NCI-H2081 treated with DMSO at 0.1 percent for 48 hours (cell line): ENCODE measurements at places on chromosomes 7 and 10.

DNA sequence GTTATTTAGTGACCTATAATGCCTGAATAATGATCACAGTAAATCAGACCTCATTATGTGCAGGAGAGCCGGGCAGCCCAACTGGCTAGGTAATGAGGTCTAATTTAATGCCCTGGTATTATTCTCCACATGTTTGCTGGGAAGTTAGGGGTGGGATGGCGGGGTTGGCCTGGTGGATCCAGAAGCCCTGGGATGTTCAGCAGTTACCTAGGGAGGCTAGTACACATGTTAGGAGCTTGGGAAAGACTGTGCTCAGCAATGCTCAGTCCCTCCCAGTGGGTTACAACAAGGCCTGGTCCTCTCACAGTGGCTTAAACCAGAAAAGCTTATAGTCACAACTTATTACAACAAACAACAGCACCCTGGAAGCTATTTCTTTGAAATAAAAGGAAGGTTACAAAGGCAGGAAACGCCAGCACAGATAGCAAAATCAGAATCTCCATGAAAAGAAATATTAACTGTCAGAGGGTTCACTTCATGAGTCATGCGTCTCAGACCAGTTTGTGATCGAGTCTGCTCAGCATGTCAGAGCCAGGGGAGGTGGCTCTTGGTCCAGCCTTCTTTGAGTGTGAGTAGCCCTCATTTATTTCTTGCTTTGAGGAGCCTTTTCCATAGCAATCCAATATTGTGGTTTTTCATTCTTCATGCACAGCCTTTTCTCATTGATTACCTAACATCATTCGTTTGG, 418.6 kb upstream of the NPVF start:
- no peak for DNase-seq

GRCh38 chr7:8327199-8327598, 65.2 kb upstream of the ICA1 start:
- DNase-seq = no peak

DNA sequence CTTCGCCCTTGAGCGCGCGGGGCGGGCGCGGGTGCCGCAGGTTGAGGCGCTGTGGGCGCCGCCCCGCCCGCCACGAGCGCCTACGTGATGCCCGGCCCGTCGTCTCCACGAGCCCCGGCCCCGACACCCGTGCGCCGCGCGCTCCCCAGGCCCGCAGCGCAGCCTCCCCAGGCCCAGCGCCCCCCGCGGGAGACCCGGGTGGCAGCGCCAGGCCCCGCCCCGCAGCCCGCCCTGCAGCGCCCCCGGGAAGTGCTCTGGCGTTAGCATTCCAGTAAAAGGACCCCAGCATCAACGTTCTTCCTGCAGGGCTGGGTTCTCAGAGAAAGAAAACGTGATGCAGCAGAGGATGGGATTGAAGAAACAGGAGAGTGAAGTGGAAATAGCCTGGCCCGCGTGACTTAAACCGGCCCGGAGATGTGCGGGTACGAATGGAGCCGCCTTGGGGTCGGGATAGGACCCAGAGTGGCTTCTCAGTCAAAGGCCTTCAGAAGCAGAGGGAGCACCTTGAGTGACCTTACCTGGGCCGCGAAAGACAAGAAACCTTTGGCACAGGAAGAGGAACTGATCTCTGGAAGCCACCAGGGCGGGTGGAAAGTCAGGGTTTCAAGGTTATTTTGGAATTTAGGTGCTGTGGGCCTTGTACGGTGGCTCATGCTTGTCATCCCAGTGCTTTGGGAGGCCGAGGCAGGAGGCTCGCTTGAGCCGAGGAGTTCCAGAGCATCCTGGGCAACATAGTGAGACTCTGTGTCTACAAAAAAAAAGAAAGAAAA, 1.8 kb downstream of the PFKP start:
- no peak for DNase-seq

DNA sequence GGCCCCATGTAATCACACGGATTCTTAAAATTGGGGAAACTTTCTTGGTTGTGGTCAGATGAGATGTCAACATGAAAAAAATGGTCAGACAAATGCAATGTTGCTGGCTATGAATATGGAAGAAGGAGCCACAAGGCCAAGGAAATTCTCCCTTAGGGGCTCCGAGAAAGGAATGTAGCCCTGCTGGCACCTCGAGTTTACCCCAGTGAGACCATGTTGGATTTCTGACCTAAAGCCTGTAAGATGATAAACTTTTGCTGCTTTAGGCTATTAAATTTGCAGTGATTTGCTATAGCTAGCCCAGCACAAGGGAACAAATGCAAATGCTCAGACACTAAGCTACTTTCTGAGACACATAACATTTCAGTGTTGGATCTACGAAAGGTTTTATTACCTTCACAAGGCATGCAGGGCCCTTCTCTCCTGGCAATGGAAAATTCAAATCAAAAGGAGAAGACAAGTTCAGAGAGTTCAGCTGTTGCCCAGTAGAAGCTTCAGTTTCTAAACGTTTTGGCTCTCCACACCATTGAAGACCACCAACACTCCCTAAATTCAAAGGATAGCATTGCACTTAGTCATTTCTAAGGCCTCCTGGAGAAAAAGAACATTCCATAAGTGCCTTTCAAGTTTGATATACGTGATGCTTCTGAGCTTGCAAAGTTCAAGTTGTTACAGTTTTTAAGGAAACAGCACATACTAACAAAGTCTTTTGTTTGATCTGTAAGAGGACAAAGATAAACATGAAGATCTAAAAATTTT, 23.4 kb downstream of the MCMBP start:
- DNase-seq = no peak

DNA sequence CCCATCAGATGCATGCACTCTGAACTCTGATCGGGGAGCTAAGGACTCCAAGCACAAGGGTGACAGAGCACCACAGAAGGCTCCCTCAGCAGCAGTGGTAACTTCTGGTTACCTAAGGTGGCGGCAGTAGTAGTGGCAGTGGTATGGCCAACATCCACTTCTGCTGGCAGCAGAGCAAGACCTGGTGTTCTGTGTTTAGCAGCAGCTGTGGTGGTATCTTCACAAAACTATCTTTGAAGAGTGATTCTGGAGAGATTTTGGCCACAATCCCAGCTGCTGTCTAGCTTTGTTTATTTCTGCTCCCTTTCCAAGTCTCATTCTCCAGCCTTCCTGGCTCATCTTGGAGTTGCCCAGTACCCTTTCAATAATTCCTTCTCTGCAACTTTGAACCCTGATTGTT, 102.4 kb upstream of the LRGUK start:
- DNase-seq = no peak

- no peak for DNase-seq
Observed at GRCh38 chr10:5684971-5685763, 529 bp downstream of the TASOR2 start.

- DNase-seq = no peak
Observed at GRCh38 chr7:147595042-147595441, 995.5 kb upstream of the C7orf33 start.

- DNase-seq = no peak
Observed at GRCh38 chr7:901388-902154, 25.2 kb downstream of the GET4 start.

DNA sequence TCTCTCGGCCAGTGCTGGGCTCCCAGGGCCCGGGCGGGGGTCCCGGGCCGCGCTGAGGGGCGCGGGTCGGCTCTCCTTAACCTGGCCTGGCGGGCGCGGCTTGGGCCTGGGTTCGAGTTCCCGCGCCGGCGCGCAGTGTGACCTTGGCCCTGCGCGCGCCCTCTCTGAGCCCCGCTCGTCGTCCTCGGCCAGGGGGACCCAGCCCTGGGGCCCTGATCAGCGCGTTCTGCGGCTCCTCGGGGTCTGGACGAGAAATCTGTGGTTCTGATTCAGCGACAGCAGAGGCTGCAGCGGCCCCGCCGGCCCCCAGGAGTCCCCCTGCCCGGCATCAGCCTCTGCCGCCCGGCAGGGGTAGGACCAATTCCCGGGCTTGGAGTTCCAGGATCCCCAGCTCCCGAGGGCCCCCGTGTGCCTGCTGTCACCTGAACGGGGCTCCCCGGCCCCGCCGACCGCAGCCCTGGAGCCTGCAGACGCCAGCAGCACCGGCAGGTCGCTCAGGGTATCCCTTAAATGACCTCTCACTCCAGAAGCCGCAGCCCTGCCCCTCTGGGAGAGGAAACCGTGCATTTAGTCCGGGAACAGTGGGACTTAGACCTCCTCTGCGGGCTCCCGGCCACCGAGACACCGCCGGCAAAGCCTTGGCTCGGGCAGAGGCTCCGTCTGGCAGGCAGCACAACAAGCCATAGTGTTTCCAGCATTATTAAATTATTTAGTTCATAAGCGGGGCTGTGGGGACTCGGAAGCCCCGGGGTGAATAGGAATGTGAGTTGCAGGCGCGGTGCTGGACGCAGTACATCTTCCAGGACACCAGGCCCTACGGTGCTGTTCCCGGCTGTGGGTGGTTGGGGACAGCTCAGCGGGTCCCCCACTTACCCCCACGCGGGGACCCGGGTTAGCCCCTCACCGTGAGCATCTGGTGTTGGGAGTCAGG, 572 bp downstream of the CHST12 start:
- DNase-seq = no peak

DNA sequence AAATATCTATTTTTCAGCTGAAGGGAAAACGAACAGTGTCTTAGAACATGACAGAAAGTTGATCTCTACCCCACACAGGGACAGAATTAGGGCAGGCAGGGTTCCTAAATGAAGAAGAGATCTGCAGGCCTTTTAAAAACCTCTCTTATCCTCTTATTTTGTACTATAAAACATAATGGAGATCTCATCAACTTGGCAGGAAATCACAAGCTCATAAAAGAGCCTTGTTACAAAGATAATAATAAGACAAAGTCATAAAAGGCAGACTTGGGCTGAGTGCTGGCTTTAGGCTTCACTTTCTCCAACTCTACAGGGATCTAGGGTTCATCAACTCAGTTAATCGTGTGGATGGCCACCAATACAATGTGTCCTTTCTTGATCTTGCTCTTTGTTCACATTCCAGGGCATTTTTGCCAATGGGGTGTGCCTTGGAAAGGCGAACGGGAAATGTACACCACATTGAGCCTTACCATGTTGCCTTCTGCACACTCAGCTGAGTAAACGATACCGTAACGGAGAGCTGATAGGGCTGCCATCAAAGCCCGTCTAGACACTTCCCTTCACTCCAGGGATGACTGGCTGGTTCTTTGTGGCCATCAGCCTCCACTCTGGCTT, 7.1 kb upstream of the TEX36 start:
- DNase-seq = no peak

- DNase-seq = no peak
Observed at GRCh38 chr10:93993414-93993781, 333 bp upstream of the PLCE1 start.

GRCh38 chr7:39356172-39356925, 209.9 kb upstream of the YAE1 start:
- DNase-seq = no peak

GRCh38 chr10:105187243-105187642, 546.2 kb downstream of the SORCS3 start:
- DNase-seq = no peak

- DNase-seq = no peak
Observed at GRCh38 chr7:41955893-41956675, 253.2 kb upstream of the INHBA start.

- DNase-seq = no peak
Observed at GRCh38 chr10:90420637-90421318, 437.1 kb downstream of the HTR7 start.

DNA sequence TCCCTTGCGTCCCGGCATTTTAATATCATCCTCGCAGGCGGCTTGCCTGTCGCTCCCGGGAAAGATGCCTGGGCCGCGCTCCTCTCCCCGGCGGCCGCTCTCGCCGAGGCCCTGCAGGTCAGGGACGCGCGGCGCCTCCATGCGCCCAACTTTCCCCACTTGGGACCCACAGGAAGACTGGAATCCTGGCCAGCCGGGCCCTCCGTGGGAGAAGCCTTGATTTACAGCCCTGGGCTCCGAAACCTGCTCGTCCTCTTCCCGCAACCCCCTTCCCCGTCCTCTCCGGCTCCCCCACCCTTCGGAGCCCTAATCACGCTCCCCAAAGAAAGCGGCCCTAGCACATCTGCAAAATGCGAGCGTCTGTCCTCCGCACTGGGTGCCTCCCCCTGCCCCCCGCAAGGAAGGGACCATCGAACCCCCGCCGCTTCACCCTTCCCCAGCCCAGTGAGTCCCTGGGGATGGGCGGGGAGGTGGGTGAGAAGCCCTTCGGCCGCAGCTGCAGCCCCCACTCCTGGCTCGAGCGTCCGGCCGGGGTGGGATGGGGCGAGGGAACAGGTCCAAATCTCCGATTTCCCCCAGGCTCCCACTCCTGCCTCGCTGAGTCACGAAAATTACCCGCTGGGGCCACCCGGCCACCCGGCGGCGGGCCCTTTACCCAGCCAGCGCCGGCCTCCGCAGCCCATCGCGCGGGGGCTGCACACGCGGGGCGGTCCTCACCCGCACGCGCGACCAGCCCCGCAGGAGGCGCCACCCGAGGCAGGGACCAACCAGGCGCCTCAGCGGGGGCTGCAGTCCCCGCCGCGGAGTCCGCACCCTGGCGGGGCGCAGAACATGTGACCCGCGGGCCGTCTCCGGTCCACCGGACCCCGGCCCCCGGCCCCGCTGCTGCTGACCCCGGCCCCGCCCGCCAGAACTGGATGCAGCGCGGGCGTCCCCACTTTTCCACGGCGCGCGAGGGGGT, 695 bp downstream of the HSPA12A start:
- DNase-seq = no peak

GRCh38 chr10:62830679-62831078, 14.5 kb upstream of the EGR2 start:
- no peak for DNase-seq

DNA sequence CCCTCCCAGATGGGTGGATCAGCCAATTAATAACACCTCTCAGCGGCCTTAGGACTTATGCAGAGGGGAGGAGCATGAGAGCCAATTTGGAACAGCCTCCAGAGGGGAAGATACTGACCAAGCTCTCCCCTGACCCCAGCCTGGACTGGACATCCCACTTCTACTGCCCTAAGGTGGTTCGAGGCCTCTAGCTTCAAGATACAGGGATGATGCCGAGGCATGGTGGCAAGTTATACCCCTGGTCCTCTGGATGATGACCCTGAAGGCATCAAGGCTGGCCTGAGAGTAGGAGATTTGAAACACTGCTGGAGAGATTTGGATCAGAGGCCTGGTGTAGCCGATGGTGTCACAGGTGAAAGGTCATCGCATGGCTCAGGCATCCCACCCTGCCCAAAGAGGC, 3.2 kb downstream of the CDH23 start:
- DNase-seq = no peak

DNA sequence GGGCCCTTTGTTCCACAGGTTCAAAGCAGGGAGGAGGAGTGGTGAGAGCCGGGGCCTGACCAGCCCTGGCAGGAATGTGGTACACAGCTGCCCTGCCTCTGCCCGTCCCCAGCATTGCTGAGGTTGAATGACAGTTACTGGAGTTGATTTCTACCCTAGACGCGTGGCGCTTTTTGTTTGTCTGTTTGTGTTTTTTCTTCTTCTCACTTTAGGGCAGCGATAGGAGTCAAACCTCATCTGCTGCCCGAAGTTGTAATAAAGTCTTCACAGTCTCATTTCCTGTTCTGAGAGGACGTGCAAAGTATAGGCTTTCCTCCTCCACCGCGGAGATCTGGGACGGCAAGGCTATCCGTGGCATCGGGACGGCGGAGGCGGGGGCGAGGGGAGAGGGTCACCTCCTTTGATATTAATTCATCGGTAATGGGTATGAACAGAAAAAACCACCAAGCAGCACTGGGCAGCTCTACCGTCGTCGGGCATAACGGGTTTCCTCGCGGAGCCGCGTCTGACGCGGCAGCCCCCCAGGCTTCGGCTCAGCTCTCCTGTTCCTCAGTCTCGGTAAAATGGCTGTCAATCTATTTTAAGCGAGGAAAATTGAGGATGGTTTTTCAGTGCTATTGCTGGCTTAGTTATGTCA, 160.8 kb downstream of the LRMDA start:
- no peak for DNase-seq
